ENCODE measurements at places on chromosomes 16 and 17. TPM values are rescaled to one million over a fixed set of nuclear protein-coding genes. Genes with fewer than 3 reads are reported as not detected.

Gene EPN3
- total RNA-seq = 0.51 TPM

DNA sequence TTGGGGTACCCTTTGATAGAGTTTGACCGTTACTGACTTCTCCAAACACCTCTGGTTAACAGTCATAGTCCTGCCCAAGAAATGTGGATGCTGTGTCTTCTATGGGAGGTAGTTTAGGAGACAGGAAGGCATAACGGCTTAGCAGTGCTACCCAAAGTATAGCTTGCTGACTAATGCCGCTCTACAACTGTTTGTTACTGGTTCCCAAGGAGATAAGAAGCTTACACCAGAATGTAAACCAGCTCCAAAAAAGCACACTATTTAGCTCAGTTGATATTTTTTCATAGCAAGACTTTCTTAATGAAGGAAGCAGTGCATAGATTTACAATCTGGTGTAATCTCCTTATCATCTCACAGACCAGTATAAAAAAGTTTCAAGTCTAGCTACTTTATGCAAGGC, 95.7 kb downstream of the HS3ST3B1 start:
- no peak for DNase-seq

Gene KCNG4
- not detected for total RNA-seq

DNA sequence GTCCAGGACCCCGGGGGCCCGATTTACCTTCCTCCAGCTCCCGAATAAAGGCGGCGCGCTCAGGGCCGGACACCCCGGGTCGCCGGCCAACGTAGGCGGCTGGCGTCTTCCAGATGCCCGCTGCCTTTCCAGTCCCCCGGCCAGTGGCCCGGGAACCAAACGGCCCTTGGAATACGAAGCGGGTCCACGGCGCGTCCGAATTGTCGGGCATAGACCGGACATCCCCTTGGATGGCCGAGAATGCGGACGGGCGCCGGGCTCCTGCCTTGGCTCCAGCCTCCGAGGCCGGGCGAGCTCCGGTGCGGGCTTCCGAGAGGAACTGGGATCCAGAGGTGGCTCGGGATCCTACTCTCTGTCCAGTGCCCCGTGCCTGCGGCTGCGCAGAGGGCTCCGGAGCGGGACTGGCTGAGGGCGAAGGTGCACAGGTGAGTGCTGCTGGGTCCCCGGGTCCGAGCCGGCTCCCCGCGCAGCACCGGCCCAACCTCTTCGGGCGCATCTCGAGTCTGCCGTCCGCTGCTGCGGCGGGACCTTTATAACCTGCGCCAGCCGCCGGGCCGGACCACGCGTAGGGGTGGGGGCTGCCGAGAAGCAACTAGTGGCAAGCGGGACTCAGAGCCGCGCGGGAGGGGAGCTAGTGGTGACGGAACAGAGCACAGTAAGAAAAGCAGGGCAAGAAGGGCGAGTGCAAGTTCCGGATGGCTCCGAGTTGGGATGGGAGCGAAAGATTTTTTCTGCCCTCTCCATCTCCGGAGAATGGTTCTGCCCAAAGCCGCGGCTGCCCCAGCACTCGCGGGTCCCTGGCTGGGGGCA, at the start of gene HAP1:
Gene HAP1 (minus strand): TSS at position 505 of the 810 bp plus-strand sequence. CDS start 9 bp downstream, at position 496.
- DNase-seq = no peak

DNA sequence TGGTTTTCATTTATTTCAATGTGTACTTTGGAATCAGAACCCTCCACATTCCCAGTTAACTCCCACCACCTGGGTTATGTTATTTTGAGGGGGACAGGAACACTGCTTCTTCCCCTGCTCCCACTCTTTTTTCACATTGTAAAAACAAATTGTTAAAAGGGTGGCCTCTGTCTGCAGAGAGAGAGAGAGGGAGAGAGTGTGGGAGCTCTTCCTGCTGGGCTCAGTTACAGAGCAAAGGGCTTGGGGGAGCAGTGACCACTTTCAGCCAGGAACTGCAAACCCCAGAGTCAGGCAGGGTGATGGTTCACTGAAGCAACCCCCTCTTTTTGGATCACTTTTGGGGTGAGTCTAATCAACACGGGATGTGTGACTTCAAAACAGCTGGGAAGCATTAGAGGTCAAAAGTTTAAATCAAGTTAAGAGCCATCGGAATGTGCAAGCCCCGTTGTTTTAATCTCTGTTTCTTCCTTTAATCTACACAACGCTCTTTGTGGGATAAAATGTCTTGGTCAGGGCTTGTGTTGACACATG, 577.0 kb upstream of the CDH11 start:
- no peak for DNase-seq

DNA sequence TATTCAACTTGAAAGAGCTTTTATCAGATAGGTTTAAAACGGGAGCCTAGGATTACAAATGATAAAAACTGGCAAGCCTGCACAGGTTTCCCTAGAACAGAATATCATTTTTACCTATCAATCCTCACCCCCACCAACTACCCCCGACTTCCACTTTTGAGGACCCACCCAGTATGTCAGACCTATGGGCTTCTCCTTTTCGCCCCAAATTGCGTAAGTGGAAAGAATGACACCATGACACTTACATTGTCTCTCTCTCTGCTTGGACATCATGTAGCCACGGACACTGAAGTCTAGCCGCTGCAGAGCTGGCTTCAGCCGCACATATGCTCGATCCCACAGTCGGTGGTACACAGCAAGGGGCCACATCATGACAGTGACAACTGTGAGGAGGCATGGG, 7.4 kb upstream of the PSMC3IP start:
- no peak for DNase-seq

DNA sequence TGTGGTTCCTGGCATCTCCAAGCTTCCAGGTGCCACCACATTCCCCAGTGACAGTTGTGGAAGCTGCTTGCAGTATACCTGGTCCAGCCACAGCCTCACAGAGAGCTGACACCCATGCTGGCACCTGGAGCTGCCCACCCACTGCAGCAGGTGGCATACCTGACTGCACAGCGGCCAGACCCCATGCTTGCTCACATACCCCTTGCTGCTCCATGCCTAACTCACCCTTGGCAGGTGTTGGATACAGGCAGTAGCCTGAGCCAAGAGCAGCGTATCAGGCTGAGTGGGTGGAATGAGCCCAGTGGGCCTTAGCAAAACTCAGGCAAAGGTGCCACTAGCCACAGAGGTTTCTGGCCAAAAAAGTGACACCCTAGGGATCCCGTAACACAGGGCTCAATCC, 232.3 kb downstream of the CEP112 start:
- no peak for DNase-seq

Gene ZG16
- total RNA-seq = 0.19 TPM

DNA sequence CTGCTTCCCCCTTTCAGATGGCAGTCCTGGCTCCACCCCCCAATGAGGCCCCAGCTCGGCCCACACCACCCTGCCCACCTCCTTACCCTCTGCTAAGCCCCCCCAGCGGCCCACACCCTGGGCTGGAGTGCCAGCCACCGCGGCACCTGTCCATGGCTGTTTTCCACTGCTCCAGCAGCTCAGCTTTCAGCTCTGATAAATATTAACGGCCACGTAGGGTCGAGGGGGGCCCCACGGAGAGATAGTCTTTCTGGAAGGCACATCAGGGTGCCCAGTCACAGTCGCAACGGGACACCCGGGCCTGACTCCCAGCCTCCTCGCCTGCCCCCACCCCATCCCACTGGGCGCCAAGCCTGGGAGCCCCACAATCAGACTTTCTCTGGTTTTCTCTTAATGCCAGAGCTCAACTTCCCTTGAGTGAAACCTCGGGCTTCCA, 46.5 kb upstream of the CIBAR2 start:
- DNase-seq = no peak
